Adrenal gland (tissue), 19 donors: ENCODE measurements at places on chromosomes 4 and X.

GRCh38 chr4:146465628-146466027 is 56.1 kb downstream of the SLC10A7 start:
- no peak for DNase-seq

DNA sequence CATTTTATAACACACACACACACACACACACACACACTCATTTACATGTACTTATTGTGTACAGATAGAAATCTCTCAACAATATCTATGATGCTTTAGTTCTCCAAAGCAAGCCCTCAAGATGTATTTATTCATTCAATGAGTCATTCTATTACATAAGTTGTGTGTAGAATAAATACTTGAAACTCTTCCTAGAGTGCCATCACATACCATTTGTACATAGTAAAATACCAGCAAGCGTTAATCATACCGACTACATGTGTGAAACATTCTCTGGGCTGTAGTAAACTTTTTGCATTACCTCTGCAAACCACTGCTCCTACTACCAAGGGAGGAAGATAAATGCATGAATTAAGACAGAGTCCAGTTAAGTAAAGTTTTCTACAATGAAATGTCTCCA is 70.9 kb downstream of the EPHA5 start:
- no peak for DNase-seq

- DNase-seq = no peak
Observed at GRCh38 chr4:15213302-15213970, 211.2 kb downstream of the CPEB2 start.

- no peak for DNase-seq
Observed at GRCh38 chr4:42327323-42327722, 70.0 kb upstream of the SHISA3 start.

DNA sequence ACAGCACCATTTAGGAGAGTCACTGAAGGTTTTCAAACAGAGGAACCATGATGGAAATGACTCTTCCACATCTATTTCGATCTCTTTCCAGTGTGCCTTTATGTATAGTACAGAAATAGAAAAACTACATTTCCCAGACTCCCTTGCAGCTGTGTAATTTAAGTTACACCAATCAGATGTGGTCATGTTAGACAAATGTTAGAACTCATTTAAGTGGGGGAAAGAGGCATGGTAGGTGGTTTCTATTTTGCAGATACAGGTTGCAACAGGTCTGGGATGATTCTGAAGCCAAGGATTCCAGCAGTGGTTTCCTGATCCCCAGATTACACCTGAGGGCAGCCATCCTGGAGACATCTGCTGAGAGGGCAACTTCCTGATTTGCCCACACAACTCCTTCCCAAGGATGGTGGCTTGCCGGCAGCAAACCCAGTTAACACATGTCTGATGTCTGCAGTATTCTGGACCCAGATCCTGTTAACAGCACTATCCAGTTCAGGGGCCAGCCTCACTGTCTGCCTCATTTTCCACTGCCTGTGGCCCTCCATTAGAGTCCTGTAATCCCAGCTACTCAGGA is 38.7 kb upstream of the PDK3 start:
- no peak for DNase-seq

GRCh38 chrX:120625371-120625770 is 4.5 kb downstream of the C1GALT1C1 start:
- DNase-seq = no peak

- no peak for DNase-seq
Observed at GRCh38 chr4:133996431-133997121, 205.0 kb downstream of the PABPC4L start.

DNA sequence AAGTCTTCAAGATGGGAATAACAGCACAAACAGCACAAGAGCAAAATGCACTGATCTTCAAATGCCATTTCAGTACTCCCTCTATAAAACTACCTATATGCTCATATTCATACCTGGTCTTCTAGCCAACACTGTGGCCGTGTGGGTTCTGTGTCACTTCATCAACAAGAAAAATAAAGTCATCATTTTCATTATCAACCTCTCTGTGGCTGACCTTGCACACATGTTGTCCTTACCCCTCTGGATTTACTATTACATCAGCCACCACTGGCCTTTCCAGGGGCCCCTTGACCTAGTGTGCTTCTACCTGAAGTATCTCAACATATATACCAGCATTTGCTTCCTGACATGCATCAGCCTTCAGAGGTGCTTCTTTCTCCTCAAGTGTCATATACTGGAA is 59.6 kb upstream of the GPR174 start:
- no peak for DNase-seq

GRCh38 chr4:98794565-98795205 is 134.2 kb downstream of the EIF4E start:
- DNase-seq = no peak

- no peak for DNase-seq
Observed at GRCh38 chrX:119481323-119481801, 13.1 kb downstream of the SLC25A5 start.

DNA sequence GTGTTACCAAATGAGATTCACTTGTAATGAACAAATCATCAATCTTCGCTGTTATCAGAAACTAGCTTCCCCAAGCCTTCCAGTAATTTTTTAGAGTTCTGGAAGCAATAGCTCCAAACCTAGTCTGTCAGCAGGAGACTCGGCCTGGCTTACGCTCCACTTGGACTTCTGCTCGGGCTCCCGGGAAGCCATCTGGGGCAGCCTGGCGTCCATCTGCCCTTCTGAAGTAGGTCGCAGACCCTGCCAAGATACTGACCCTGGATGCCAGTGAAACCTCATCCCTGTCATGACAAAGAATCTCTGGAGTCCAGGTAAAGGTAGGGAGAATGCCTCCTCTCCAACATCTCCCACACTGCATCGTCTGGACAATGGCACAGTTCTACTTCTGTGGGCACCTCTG is 493.8 kb upstream of the ZFP42 start:
- DNase-seq = no peak

- DNase-seq = peak; percentile 76
Observed at GRCh38 chr4:7070729-7071511, 3.1 kb upstream of the GRPEL1 start.

GRCh38 chrX:118579417-118579816 is 83.8 kb downstream of the DOCK11 start:
- no peak for DNase-seq

DNA sequence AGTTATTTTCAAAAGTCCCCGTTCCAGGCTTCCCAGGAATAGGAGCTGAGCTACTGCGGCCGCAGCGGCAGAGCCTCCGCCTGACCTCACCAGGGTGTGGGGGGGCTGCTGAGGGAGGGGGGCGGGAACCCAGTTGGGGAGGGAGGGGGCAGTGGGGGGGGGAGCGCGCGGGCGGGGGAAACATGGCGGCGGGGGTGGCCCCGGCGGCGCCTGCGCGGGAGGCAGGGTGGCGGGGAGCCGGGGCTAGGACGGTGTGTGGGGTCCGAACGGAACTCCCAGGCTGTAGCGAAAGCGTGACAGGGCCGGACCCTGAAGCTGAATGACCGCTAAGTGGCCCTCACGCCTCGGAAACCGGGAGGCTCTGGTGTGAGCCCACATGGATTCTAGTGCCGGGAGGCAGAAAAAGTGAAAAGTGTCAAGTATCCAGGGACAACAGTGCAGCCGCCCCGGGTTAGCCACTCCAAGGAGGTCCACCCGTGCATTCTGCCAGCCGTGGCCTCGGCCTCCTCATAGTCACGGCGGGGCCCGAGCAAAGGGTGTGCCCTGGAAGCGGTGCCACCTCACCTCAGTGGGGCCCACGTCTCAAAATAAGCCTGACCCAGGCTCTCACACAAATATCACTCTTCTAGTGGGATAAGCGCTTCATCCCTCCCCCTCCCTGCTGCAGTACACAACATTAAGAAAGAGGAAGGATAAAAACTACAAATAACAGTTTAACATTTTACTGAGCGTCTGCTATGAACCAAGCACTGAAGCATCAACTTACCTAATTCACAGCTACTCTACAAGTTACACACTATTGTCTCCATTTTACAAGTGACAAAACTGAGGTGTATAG is at the start of gene KLHL13:
Gene KLHL13, minus strand, starts transcription at position 98 of the 838 bp plus-strand sequence. CDS start 88,337 bp downstream, outside the sequence.
- DNase-seq = peak; percentile 56

DNA sequence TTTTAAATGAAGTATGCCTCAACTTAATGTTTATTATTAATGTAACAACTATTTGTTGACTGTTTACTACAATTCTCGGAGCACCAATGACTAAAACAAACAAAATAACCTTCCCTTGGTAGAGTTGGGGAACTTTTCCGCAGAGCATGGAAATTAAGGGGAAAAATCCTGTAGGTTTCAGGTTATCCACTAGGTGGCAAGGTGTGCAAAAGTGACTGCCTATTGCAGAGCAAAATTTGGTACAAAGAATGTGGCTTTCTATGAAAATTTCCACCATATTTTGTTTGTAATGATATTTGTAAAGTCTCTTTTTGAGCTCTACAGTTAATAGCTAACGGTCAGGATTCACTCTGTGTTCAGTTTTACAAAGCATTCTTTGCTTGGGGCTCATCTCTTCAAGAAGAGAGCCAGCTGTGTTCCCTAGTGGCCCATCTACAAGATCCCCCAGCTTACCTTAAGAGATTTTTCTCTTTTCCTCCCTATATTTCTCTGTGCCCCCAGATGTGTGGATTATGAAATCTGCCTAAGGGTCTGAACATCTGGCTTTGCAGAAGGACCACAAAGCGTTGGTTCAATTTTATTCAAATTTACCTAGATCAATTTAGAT is 61.1 kb downstream of the FBXO8 start:
- DNase-seq = no peak

DNA sequence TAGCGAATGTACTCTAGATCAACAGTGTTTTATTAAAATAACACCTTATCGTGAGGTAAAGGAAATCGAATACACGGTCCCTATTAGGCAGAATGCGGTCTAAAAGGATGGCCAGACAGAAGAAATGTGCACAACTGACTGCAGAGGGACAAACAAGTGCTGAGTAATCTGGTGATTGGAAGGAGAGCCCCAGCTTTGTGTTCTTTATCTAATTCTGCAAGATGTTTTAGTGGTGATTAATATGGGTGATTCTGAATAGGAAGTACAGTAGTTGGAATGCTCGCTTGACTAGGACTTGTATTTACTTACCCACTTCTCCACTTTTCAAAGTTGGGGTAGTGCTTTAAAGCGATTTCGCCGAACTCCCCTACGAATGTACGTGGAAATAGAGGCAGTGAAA is 1.2 kb downstream of the WDR44 start:
- DNase-seq = no peak

GRCh38 chr4:1632109-1633104 is 51.7 kb downstream of the FAM53A start:
- no peak for DNase-seq

GRCh38 chrX:18160369-18160768 is 60.3 kb downstream of the BEND2 start:
- DNase-seq = no peak

GRCh38 chr4:73617256-73617655 is 3.0 kb downstream of the RASSF6 start:
- no peak for DNase-seq

- peak; percentile 85 for DNase-seq
Observed at GRCh38 chr4:189792924-189793618, 147.6 kb upstream of the FRG1 start.

GRCh38 chr4:140057701-140058100 is 96.3 kb downstream of the MAML3 start:
- no peak for DNase-seq
